Prostate gland (tissue), 2 donors: ENCODE measurements at places on chromosomes 5 and 9. TPM values are rescaled to one million over a fixed set of nuclear protein-coding genes. Genes with fewer than 3 reads are reported as not detected.

GRCh38 chr5:69444127-69444754 is 29.3 kb downstream of the MARVELD2 start:
- no peak for DNase-seq

BAAT gene
- total RNA-seq = not detected

DNA sequence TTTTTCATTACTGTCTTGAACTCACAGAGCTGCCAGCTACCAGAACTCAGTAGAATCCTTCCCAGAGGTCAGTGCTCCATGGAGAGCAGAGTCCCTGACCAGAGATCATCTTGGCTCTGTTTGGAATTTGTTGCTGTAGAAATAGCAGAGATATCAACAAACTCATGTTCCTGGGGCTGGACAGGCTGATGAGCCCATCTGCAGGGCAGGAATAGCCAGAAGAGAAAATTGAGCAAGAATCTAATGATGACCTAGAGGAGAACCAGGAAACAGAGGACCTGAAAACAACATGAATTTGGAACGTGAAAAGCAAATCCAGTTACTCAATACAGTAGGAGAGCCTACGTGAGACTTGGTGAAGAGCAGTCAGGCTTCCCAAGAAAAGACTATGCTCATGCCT is 437.8 kb downstream of the PLK2 start:
- no peak for DNase-seq

PCDHB11 gene
- total RNA-seq = 0.41 TPM

DNA sequence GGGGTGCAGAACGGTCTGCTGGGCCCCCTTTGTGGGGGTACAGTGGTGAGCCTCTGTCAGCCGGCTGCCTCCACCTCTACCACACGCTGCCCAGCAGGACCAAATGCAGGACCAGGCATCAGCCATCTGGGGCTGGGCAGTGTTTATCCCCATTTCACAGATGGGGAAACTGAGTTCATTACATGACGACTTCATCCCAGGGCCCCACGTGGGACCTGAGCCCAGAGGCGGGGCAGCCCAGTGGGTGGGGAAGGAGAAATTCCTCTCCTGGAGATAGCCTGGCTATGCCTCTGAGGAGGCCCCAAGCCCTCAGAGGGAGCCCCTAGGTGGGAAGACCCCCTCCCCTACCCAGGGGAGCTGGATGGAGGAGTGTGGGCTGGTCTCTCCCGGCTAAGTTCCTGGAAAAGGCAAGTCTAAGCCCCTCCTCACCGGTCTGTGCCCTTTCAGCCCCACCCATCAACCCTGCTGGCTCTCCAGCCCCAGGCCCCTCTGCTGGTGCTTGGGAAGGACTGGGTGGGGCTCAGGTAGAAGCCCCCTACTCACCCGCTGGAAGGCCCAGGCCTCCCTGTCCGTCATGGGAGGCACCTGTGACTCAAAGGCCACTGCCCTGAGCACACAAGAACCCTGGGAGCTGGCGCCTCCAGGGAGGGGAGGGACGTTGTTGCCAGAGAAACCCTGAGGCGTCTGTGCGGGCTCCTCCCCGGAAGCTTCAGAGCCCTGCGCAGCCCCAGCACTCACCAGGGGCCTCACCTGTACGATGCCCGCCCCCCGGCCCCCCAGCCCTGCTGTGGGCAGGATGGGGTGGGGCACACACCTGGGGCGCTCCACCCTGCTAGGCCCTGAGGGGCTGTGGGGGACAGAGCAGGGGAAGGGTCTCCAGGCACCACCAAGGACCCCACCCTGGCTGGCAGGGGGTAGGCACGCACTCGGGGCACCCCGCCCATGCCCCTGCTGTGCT is 7.4 kb upstream of the CCDC187 start:
- no peak for DNase-seq
